ENCODE measurements at places on chromosomes 11 and 22.

- DNase-seq: no peak
These were observed 229.1 kb downstream of the LARGE1 start for GRCh38 chr22:33691057-33691630.

- DNase-seq: no peak
These were observed 15.3 kb upstream of the ELFN2 start for GRCh38 chr22:37442537-37442936.

GRCh38 chr11:73157101-73158010, 15.2 kb upstream of the FCHSD2 start:
- peak; percentile 73 for DNase-seq

DNA sequence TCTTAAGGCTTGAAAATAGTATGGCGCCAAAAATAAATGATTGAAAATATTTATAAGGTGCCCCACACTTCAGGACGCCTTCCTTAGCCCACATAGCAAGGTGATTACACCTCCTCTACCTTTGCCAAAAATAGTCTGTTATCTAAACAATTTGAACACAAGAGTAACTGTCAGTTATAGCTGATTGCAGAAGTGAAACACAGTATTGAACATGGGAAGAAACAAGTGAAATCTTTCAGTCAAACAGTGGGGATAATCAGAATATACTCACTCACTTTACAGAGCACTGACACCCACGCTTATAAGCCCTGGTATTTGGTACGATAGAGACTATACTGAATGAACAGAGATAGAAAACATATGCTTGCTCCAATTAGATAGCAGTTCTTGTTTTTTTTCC, 203.1 kb downstream of the RAB38 start:
- no peak for DNase-seq

GRCh38 chr11:12677131-12677530, 2.9 kb downstream of the TEAD1 start:
- no peak for DNase-seq

- no peak for DNase-seq
These were observed 347.5 kb downstream of the DCDC1 start for GRCh38 chr11:31022080-31022479.

GRCh38 chr22:29267462-29267857, 321 bp downstream of the RHBDD3 start:
- no peak for DNase-seq

DNA sequence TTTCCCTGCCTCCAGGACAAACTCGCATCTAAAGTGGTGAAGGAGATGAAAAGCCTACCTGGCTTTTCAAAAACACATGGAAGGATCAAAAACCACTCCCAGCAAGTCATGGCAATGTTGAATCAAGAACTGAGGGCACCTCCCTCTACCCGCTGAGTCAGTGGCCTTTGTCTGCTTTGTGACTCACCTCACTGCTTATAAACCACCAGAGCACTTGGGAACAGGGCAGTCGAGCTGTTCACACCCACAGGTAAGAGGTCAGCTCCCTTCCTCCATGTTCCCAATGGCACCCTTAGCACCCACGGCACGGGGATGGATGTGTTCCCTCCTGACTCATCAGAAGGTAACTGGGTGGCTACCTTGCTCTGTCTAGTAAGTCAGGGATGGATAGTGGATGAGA, 21.7 kb downstream of the TENM4 start:
- no peak for DNase-seq

DNA sequence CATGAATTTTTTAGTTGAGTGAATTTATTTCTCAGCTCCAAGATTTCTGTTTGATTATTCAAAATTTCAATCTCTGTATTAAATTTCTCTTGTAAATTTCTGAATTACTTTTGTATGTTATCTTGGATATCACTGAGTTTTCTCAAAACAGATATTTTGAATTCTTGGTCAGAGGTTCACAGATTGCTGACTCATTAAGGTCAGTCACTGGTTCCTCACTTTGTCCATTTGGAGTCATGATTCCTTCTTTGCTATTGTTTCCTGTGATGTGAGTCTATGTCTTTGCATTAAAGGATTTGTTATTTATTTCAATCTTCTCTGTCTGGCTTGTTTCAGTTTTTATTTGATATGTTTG, 10.2 kb upstream of the IL17RA start:
- DNase-seq: peak; percentile 37

DNA sequence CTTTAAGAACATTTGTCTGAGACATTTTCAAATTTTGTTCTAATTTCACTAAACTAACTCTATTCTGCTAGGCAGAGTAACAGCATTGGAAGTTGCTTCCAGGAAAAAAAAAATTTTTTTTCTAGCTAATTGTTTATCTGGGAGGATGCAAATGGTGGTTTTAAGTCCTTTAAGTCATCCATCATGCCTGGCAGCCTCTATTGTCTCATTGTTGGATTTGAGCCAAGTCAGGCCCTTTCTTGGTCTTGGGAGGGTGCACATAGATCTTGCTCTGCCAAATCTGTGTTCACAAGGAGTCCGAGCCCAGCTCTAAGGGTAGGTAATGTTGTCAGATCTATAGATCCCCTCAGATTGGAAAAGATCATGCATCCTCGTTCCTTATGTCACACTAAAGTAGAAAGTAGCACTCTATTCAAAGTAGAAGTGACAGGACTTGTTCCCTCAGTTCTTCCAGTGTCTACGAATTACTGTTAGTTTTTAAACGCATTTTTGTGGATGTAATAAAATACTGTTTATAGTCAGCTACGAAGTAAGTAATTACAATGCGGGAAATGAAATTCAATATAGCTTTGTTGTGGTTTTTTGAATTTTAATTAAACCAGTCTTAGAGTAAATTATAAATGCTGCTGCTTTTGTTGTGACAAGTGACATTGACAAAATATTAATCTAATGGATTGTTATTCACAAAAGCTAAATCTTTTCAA, 166.0 kb upstream of the RASSF10 start:
- peak; percentile 55 for DNase-seq

DNA sequence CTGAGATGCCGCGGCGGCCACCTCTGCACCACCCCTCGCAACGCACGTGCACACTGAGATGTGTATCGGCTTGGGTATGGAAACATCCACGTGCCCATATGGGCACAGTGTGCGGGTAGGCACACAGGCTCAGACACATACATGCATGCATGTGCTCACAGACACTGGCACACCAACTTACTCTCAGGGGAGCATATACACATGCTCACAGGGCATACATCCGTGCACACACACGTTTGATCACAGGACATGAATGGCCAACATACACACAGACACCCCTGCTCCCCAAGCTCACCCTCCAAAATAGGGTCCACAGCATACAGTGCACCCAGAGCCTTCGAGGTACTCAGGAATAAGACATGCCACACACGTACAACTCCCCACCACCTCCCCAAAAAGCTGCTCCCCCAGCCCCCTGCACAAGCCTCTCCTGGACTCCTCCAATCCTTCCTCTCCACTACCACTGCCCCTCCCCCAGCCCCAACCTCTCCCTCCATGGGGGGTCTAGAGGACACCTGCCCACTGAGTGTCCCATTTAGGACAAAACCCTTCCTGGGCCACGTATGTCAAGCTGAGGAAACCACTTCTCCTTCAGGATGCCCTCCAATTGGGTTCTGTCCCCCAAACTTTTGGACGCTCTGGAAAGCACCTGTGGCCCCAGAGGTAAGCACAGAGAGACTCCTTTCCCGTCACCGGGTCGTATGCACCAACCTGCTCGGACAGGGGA, 53.1 kb downstream of the SLC22A12 start:
- DNase-seq: no peak

GRCh38 chr11:46335271-46335670, 12.0 kb upstream of the DGKZ start:
- no peak for DNase-seq

DNA sequence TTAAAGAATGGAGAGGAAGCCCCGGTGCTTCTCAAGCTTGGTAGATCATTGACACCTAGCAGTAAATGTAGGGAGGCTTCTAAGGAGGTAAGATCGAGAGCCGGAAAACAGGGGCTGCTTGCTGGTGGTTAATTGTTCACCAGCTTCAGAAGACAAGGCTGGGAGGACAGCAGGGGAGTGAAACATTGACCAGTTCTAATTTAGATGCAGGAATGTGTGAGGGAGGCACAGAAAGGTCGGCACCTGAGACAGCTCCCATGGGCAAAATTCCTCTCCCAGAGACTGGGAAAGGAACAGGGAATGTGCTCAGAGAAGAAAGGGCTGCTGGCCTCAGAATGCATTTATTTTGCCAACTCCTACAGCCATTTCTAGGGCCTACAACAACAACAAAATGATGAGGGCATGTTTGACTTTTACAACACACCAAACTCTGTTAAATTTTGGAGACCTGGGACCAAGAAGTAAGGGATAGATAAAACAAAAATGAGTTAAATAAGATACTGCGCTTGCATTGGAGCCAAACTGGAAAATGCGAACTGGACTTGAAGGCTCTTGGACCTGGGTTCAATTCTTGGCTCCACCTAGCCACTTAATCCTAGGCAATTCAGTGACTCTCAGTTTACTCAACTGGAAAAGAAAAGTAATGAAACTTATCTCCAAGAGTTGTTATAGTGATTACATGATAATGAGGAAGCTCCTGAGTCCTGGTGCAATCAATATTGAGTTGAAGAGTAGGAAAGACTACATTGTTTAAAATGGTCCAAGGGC, 31.0 kb downstream of the FZD4 start:
- DNase-seq: no peak

GRCh38 chr22:21641417-21641788, 699 bp upstream of the SDF2L1 start:
- DNase-seq: peak; percentile 47

GRCh38 chr11:3723014-3723708, 52.0 kb upstream of the CHRNA10 start:
- DNase-seq: peak; percentile 99

DNA sequence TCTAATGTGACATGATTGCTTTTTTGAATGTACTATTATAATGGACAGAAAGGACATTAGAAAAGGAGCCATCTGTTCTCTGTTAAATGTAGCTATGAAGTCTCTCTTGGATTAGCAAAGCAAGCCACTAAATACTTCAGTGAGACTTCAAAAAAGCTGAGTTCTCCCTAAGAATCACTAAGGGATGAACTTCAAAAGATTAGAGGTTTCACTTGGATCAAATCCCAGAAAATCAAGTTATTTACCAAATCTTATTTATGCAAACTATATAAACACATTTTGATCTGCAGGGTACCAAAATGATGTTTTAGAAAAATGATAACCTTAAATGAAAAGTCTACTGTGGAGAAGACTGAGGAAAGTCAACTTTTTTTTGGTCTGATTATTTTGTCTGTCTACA, 82.1 kb upstream of the MTMR2 start:
- no peak for DNase-seq

GRCh38 chr11:62322524-62322923, 14.7 kb upstream of the ASRGL1 start:
- no peak for DNase-seq

- DNase-seq: no peak
These were observed 42.4 kb downstream of the LIF start for GRCh38 chr22:30204015-30204741.

GRCh38 chr11:32053151-32053888, 37.6 kb upstream of the RCN1 start:
- DNase-seq: peak; percentile 60

DNA sequence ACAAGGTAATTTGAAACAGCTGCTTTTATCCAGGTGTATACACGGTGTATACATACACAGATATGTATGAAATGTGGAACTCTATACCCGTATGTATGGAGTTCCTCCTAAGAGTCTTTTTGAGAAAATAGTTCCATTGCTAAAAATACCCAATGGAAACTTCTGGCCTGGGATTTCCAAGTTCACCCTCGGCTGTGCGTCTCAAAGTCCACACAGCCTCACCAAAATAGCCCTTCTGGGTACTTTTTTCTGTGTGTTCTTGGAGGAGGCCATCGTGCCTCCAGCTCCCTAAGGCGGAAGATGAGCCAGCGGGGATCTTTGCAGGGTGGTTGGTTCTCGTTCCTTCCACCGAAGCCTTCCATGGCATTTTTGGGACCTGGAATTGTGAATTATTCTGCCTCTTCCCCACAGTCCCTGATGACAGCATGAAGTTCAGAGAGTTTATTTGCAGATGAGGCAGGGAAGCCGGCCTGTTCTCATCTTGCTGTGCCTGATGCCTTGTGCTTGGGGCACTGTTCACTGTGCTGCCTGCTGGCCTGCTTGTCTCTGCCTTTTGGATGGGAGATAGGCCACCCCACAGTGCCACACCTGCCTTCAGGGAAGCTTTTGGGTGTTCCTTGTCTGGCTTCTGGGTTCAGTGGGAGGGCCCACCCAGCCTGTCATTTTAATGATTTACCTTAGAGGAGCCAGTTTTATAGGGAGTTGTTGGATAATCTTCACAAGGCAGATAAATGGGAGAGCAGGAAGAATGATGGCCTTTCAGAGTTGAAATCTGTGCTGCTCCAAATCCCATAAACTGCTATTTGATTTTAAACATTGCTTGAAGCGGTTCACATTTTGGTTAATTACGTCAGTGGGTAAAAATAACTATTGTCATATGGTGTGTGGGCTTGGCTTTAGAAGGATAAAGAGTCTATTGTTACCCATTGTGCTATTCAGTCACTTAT, 112.7 kb upstream of the OR4B1 start:
- peak; percentile 62 for DNase-seq

DNA sequence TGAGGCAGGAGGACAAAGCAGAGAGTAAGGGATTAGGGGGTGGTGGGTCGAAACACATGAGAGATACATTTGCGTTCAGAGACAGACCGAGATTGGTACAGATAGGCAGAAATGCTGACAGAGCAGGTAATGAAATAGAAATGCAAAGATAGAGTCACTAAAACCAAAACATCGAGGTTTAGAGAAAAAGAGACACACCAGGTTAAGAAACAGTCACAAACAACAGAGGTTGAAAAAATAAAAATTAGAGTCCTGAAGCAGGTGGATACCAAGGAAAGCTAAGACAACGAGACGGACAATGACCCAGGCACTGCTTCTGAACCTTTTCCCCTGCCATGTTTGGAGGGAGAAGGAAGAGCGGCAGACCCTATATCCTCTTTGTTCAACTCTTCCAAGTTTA, 1.2 kb upstream of the MAPK1 start:
- DNase-seq: no peak

- DNase-seq: no peak
These were observed 172.8 kb downstream of the RRAS2 start for GRCh38 chr11:14186046-14186775.

DNA sequence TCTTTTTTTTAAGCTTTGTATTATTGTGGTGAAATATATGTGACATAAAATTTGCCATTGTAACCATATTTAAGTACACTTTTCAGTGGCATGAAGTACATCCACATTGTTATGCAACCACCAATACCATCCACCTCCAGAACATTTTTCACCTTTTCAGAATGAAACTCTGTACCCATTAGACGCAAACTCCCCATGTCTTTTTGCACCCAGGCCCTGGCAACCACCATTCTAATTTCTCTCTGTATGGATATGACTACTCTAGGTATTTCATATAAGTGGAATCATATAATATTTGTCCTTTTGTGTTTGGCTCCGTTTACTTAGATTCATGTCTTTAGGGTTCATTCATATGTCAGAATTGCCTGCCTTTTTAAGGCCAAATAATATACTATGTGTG, 182.8 kb upstream of the TBCEL start:
- no peak for DNase-seq
